ENCODE measurements at places on chromosomes 7 and 10.

GRCh38 chr10:4283846-4284610, 499.0 kb upstream of the KLF6 start:
- no peak for DNase-seq

DNA sequence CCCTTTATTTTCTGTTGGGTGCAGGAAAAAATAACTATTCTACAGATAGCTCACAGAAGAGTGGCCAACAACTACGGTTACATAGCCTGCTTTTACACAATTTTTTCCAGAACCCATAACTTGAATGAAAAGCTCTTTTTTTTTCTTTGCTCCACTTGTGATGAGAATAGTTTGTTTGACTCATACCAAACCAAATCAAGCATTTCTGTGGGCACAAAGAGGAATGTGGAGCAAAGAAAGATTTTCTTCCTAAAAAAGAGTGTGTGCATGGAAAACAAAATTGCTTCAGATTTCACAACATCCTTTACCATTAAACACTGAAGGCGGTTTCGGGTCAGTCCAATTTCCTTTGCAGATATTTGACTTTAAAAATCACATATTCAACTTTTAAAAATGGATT, 54.8 kb upstream of the RAB11FIP2 start:
- no peak for DNase-seq

DNA sequence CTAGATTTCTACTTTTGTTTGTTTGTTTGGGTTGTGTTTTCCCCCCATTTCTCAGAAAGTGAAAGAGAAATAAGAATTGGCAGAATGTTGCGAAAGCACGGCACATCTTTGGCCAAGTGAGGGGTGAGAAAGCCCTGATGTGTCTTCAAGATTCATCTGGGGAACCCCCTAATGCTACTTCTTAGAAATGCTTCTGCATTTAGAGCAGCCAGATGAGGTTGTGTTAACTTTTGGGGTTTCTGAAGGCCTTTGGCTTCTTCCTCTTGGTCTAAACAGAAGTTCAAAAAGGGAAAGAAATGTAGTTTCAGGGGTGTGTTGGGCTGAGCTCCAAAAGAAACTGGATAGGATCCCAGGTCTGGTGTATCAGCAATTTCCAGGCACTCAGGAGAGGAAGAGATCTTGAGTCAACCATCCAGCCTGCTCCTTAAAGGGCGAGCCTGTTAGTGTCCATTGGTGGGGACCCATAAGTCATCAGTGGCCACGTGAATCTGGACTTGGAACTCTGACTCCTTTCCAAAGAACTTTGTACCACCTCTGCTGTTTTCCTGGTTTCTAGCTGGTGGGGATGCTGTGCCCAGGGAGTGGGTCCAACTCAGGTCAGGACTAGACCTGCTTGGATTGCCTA, 6.5 kb downstream of the DUSP5 start:
- no peak for DNase-seq

GRCh38 chr10:77638321-77639101, 903 bp upstream of the KCNMA1 start:
- no peak for DNase-seq

DNA sequence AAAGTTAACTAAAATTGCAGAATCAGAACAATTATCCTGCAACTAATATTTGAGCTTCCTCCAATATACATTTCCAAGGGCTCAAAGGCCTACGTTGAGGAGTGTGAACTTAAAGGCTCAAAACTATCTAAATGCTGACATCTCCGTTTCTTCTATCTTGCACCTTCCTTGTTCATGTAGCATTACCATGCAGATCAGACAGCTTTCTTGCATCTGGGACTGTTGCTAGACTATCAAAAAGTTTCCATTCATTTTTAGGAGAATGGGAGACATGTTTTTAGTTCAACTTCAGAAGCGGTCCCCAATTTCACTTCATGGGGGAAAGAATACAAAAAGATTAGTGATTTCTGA, 2.9 kb downstream of the ANKRD1 start:
- DNase-seq: no peak

- DNase-seq: no peak
Measured at GRCh38 chr10:71801361-71801760, 28.0 kb upstream of the VSIR start.

DNA sequence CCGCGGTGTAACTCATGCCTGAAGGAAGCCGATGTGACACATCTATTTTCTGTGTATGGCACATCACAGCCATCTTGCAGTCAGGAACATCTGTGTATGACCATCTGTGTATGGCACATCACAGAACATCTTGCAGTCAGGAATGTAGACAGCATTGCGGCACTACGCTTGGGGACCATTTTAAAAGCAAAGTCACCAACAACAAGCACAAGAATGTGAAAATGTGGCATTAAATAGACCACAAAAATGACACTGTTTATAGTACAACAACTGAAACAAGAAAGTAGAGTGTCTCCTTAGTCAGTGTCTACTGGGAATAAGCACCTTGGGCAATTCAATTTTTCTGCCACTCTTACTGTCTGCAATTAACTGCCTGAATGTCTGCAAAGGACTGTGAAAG, 124.4 kb downstream of the HGF start:
- DNase-seq: no peak

- no peak for DNase-seq
Measured at GRCh38 chr10:541750-542371, 147.6 kb downstream of the DIP2C start.

GRCh38 chr10:100359030-100359432, 12.0 kb downstream of the SCD start:
- DNase-seq: no peak

DNA sequence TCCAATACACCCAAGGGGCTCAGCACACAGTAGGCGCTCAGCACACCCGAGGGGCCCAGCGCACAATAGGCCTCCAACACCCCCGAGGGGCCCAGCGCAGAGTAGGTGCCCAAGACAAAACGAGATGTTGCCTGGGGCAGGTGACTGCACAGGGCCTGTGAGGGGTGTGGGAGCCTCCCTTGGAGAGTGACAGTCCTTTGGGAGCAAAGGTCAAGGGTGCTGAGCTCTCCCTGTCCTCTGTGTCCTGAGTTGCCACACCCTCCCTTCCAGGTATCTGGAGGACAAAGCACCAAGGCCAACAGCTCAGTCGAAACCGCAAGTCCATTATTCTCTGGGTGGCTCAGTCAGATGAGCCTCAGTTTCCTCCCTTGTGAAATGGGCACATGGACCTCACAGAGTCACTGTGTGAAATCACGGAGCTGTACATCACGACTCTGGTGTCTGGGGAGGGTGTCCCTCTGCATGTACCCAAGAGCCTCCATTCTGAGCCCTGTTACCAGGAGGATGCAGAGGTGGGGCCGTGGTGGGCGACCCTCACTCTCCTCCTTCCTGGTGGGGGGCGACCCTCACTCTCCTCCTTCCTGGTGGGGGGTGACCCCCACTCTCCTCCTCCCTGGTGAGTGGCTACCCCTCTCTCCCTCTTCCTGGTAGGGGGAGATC, 81.3 kb downstream of the FOXL3 start:
- no peak for DNase-seq

DNA sequence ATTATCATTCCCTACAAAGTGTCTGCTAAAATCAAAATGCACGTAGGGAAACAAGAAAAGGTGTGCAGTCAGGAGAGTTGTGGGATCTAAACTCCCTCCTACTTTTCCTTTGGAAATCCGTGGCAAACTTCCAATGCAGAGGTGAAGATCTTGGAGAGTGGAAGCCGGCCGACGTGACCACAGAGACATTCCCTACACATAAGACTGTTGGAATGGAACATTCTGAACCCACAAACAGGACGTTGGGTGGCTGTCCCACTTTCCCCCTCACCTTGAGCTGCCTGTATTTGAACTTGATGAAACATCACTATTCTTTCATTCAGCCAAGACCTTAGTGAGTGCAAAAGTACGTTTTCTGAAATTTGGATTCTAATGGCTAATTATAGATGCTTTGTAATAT, 65.9 kb downstream of the PRKCQ start:
- DNase-seq: no peak

GRCh38 chr10:108323274-108323798, 1158.8 kb upstream of the SORCS1 start:
- DNase-seq: no peak

DNA sequence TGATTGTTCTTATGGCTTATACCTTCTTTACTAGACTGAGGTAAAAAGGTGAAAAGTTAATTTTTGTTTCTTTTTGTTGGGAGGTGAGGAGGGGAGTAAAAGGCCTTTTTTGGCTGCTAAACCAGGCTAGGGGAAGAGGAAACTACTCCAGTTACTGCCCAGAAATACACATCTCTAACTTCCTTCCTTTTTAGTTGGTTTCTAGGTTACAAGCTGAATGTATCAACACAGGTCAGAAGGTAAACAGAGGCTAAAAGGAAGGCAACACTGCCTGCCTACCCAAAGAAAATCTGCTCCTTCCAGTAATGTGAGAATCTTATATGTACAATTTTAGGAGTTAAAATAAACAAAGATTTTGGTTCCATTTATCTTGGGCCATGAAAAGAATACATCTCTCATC, 140.4 kb downstream of the NRBF2 start:
- DNase-seq: no peak

DNA sequence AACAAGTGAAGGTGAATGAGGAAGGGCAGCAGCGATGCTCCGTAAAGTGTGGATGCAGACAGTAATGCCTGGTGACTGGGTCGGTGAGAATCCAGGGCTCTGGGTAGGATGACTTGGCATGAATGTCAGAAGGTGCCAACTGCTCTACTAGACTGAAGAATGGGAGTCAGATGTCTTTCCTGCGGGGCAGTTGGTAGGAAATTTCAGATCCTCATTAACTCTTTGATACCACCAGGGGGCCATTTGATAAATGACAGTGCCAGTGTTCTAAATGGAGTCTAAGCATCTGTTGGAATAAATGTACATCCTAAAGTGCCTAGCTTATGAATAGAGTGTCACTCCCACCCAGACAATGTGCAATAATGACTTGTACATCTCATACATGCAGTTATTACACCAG, 462.0 kb downstream of the GRM8 start:
- DNase-seq: no peak

- no peak for DNase-seq
Measured at GRCh38 chr7:102814025-102814471, 65.2 kb downstream of the FAM185A start.

DNA sequence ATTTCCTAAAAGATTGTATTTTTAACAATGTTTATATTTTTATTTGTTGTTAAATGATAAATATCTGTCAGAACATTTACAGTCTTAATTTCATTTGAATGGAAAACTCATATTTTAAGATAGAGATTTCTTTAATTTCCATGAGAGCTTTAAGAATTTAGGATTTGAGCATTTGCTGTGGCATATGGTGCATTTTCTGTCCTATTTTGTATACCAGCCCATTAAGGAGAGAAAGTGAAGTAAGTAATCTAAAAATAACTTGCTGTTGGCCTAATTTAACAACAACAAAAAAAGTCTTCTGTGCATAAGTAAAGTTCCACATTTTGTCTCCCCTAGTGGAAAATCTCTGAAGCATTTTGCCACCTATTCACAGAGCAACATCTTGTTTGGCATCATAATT, 190.9 kb upstream of the PPP1R3A start:
- no peak for DNase-seq

DNA sequence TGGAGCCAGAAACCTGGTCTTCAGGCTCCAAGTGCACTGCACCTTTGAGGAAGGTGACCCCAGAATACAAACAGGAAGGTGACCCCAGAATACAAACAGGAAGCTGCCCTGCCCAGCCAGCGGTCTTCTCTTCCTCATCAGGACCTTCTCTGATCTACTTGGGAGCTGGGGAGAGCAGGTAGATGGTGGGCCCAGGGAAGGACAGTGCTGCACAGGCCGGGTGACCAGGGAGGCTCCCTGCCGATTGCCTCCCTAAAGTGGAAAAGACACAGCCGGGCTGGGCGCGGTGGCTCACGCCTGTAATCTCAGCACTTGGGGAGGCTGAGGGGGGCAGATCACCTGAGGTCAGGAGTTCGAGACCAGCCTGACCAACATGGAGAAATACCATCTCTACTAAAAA, 151.8 kb upstream of the CHST15 start:
- no peak for DNase-seq

DNA sequence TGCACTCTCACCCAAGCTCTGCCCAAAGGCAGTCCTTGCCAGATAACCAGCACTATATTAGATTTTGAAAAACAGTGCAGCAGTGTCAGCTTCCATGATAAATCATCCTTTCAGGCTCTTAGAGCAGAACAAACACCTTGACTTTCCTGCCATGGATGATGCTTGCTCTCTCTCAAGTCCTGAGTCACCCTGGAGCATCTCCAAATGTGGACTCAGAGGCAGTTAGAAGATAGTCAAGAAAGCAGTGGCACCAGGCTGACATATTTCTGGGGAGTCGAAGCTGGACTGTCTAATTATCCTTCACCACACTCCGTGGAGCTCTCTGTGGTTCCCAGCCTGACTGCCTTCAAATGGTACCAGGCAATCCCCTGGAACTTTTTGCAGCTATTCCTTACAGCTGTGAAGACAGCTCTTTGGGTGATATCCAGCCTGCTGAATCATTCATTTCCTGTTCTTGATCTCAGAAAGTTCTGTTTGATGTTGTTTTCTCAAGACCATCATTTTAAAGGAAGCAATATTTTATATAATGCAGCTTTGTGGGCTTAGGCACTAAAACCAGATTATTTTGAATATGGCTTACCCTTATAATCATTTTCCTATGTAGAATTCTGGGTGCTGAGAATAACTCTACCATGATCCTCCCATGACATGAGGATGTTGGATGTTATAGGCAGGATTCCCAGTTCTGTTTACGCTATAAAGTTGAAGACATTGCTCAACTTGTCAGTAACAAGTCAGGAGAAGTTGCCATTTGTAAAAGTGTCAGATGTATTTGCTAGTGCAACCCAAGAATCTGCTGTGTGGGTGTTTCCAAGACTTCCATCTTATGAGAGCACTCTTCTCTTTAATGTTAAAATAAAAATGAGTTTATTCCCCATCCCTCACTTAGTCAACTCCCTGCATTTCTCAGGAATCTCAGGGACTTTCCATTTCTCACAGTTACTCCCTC, 233.8 kb downstream of the C7orf25 start:
- no peak for DNase-seq

DNA sequence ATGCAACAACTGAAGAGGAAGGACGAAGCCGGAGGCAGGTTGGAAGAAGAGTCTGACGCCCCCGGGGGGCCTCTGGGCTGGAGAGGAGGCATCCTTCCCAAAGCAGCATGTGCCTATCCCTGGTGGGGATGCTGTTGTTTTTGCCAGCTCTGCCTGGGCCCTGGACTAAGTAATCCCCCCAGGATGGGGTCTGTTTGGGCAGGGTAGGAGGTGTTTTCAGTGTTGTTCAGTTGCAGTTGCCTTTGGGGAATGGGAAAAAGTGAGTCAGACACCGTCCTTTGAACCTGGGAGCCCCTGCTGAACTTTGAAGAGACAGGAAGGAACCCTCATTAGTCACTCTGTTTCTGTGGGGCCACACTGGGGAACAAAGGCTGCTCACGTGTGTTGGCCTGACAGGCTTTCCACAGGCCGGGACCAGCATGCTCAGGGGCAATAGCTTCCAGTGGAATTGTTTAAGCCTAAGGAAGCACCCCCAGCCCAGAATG, 35.2 kb upstream of the GDF10 start:
- no peak for DNase-seq

- no peak for DNase-seq
Measured at GRCh38 chr10:76937181-76937600, 700.4 kb downstream of the KCNMA1 start.

DNA sequence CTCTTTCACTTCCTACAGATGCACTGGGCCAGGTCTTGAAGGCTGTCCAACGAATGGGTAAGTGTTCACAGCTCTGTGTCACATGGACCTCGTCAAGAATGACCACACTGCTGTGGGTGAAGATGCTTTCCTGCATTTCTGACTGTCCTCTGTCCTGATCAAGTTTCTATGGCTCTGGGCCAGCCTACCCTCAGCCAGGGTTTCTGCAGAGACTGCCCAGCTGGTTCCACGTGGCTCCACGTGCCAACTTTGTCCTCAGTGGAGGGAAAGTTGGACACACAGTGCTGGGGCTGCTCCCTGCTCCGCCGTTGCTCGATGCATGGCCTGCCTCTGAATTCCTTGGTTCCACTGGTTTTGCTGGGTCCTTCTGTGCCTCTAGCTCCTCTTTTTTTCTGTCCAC, 152.3 kb downstream of the EGFR start:
- no peak for DNase-seq

Measured in NCI-H187 treated with DMSO at 0.1 percent for 48 hours (cell line).